ENCODE measurements at places on chromosomes 1 and 21.

DNA sequence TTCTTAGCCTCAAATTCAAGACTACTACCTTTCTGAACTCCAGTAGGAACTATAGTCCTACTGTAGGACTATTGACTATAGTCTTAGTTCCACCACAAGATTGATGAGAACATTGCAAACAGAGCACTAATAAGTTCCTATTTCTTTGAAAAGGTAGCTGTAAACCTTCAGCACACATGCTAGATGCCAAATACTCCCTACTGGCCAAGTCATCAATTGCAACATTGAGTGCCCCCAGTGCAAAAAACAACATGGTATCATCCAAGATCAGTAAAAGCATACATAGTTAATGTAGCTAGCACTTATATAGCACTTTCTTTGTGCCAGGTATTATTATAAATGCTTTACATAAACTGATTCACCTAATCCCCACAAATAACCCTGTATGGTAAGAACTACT lies 99.8 kb downstream of the MRPL39 start:
- no peak for DNase-seq

DNA sequence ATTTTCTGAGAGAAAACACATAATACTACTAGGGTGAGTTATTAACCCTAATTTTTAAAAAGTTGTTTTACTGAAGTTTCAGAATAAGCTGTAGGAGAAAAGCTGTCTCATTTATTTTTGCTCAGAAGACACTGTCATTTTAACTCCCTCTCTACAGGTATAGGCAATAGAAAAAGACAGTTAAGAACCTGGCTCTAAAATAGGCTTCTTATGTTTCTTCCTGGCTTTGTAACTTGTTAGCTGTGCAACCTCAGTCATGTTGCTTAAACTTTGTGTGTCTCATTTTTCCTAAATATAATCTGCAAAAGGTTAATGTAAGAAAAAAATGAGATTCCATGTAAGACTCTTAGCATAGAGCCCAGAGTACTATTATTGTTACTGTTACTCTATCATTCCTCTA lies 64.4 kb downstream of the TTLL7 start:
- no peak for DNase-seq

DNA sequence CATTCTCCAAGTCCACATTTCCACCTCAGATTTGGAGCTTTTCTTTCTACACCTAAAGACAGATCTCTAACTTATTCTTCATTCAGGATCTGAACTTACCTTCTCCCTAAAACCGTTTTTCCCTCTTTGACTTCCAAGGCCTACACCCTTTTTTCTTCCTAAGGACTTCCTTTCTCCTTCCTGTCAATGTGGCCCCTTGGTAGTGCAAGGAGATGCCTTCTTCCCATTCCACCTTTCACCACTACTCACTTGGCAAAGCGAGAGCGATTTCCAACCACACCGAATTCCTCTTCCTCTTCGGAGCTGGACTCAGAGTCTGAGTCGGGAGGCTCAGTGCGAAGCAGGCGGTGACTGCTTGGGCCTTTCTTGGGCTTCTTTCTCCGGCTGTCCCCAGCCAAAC lies 1.3 kb downstream of the EFCAB14 start:
- DNase-seq: no peak

DNA sequence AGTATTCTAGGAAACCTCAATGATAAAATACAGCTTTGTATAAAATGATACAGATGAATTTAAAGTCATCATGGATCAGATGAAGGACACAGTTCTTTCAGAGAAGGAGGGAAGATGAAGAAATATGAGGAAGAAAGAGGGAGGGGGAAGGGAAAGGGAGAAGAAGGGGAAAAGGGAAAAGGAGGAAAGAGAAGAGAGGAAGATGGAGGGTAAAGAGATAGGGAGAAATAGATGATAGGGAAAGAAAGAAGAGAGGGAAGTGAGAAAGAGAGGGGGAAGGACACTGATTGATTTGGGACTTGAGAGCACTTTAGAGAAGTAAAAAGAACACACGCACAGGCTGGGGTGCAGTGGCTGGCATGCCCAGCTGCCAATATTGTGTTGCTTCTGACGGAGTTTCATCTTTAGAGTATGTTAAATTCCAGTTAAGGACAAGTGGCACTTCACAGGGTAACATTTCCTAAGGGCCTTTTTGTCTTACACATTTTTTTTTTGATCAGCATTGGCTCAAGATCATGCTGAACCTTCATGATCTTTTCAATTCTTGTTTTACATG lies 235.9 kb upstream of the DMRTA2 start:
- no peak for DNase-seq

DNA sequence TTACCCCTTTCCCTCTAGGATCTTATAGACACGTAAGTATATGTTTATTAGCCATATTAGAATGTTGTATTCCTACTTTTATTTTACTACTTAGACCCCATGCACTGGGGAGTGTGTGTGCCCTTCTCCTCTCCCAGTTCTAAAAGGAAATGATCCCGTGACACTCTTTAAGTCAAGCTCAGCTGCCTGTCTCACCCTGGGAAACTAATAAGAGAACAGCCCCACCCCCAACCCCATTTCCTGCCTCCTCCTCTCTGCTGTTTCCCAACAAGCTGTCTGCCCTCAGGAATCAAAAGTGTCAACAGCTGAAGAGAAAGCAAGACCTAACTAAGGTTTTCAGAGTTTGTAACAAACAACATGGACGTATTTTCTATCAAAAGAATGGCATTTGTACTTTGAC lies 92.6 kb upstream of the VAV3 start:
- no peak for DNase-seq

DNA sequence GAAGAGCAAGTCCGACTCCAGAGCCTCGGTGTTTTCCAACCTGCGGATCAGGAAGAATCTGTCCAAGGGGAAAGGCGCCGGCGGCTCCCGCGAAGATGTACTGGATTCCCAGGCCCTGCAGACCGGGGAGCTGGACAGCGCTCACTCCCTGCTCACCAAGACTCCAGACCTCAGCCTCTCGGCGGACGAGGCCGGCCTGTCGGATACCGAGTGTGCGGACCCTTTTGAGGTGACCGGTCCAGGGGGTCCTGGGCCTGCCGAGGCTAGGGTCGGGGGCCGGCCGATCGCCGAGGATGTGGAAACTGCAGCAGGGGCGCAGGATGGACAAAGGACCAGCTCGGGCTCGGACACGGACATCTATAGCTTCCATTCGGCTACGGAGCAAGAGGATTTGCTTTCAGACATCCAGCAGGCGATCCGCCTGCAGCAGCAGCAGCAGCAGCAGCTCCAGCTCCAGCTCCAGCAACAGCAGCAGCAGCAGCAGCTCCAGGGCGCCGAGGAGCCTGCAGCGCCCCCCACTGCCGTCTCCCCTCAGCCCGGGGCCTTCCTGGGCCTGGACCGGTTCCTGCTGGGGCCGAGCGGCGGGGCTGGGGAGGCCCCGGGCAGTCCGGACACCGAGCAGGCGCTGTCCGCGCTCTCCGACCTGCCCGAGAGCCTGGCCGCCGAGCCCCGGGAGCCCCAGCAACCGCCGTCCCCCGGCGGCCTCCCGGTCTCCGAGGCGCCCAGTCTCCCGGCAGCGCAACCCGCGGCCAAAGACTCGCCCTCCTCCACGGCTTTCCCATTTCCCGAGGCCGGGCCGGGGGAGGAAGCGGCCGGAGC lies 827 bp downstream of the FMN2 start:
- no peak for DNase-seq

DNA sequence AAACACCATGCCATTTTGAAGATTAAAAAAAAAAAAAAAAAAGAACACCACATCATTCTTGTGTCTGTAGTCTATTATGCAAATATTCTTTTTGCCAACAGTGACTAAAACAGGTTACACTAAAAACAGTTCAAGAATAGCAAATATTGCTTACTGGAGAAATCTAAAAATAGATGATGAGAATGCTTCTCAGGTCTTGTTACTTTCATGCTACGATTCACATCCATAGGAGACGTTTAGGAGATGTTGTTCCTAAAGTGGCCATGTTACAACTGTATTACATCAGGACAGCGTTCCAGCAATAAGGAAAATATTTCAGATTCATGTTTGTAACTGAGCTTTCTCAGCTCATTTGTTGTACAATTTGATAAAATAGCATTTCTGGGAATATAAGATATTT lies 32.3 kb downstream of the RAB3GAP2 start:
- no peak for DNase-seq

GRCh38 chr1:161481624-161482392 lies 23.4 kb upstream of the FCGR2A start:
- DNase-seq: no peak

DNA sequence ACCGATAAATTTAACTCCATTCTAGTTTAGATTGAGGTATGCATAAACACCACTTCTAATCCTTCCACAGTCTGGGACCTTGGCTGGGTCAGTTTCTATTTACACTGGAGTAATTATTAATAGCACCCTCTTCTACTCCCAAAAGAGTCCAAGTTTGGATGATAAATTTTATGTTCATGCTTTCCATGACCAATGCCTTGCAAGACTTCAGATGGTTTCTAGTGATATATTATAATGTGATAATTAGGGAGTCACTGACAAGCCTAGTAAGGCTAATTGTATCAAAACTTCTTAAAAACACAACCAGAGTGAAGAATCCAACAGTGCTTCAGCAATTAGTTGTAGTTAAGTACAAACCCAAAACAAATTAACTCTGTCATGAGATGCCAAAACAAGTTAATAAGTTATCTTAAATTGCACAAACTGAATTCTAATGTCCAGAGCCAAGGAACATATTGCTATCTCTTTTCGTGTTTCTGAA lies 489.6 kb downstream of the TTLL7 start:
- DNase-seq: no peak
